Activated naive CD4-positive, alpha-beta T cell (primary cell): ENCODE measurements at places on chromosomes 12 and 14.

- DNase-seq: no peak
Measured at GRCh38 chr12:57460468-57460784, 841 bp downstream of the GLI1 start.

- no peak for DNase-seq
Measured at GRCh38 chr14:55274751-55275150, 3.5 kb downstream of the FBXO34 start.

DNA sequence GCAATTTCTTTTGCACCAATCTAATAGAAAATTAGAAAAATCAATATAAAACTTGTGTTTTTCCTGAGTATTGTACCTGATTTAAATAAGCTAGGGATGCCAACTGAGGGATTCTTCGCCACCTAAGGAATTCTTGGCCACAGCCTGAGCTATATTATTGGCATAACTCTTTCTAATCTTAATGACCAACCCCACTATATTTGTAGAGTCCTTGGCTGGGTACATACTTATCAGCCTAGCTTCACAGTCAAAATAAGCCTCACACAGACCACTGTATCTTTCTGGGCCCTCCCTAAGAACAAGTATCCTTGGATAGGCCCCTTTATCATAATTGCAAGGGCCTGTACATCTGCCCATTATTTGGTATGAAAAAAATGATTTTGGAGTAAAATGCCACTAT is 247.1 kb downstream of the DUSP6 start:
- no peak for DNase-seq

GRCh38 chr12:52407918-52408317 is 1.8 kb upstream of the KRT82 start:
- no peak for DNase-seq

DNA sequence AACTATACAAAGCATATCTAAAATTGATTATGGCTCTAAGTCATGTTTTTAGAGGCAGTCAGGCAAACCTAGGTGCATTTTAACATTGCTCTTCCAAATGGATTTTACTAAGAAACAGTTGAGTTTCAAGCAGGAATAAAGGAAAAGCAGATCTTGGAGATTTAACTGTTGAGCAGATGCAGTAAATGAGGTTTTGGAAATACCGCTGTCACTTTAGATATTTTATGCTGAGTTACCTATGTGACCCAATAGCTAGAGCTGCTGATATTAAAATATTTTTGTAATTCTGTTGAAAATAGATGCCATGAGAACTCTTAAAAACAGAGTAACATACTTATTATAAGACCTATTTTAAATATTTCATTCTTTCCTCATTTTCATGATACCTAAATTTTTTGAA is 181.4 kb downstream of the SYT1 start:
- no peak for DNase-seq

- no peak for DNase-seq
Measured at GRCh38 chr12:54479421-54479820, 6.0 kb upstream of the GTSF1 start.

GRCh38 chr12:10283027-10283426 is 24.6 kb upstream of the KLRD1 start:
- no peak for DNase-seq

DNA sequence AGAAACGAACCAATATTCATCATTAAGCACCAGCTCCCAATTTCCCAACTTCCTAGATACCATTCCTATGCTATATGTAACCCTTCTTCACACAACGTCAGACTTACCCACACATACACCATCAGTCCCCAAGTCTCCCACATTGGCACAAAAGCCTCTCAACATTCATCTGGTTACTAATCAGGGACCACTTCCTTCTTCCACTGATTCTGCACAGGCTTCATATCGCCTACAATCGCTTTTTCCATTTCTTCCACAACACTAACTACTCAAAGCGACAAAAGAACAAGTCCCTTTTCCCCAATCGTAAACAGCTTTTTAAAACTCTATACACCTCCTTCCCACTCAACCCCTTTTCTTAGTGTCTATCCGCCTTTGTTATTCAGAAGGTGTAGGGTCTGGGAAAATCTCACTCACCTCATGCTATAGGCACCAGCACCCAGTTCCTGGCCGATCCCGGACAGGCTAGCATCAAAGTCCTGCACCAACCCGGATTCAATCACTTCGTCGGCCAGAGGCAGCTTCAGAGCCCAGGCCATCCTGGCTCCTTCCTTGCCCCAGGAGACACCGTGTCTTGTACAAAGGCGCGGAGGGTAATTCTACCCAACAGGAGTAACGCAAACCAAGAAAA is 936 bp downstream of the TFCP2 start:
- no peak for DNase-seq

GRCh38 chr12:752695-753610 is 574 bp downstream of the WNK1 start:
- DNase-seq: peak; percentile 16

DNA sequence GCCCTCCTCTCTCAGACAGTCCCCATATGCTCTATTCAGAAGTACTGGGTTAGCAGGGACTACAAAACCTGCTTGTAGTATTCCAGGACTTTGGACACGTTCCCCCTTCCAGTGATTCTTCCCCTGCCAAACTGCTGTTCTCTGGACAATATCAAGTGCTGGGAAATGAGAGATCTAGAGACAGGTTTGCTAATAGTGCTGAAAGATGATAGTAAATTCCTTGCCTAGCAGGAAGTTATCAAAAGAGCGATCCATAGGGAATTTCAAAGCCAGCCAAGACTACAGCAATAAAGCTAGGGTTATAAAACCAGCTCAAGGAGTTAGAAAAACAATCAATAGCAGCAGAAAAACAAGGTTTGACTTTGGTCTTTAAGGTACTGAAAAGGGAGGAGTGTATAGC is 15.2 kb downstream of the SLC7A8 start:
- no peak for DNase-seq

DNA sequence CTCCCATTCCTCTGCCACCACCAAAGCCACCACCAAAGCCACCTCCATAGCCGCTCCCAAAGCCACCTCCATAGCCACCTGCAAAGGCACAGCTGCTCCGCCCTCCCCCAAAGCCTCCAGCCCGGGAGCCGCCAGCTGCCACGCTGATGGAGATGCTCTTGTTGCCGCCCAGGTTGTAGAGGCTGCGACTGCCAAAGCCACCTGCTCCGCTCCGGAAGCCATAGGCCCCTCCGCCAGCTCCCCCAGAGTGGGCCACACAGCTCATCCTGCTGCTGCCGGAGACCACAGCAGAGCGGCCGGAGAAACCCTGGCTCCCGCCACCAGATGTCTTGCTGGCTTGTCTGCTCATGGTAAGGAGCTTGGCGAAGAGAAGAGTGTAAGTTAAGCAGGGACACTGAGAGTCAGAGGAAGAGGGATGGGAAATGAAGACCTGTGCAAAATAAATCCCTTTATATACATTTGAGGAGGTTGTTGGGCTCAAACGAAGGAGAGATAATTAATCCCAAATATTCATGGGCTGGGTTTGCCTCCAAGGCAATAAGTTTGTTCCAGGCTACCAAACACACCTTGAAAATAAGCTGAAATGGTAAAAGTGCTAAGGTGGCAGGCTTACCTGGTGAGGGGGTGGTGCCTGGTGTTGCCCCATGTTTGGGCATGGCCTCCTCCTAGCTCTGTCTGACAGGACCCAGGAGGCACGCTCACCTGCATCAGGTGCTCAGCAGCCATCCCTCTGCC is at the start of gene KRT3:
Gene KRT3 (minus strand): TSS at position 424 of the 735 bp plus-strand sequence. CDS start 75 bp downstream, at position 349.
- DNase-seq: no peak

GRCh38 chr12:78183824-78184223 is 353.1 kb downstream of the NAV3 start:
- no peak for DNase-seq

DNA sequence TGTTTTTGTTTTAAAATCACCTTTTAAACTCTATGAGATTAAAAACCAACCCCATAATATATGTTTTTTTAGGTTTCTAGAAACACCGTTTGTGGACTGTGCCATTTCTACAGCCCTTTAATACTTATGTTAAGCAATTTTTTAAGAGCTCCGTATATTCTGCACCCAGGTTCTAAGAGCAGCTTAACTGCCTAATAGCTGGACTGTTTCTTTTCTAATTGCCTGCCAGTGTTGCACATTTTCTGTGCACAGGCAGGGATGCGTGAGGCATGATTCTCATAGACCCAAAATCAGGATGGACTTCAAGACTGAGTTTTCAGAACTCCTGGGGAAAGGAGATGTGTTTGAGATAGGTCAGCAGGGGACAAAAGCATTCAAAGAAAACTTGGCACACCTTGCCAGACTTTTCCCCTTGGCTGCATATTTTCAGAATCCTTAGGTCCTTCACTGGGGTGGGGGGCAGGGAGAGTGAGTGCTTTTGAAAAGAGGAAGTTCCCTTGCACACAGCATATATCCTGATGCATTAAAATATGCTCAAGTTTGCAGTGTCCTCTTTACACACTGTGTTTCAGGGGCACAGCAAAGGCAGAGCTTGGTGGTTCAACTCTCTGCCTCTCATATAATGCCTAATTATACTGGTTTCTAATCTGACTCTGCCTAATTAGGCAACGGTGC is 27.9 kb downstream of the TMEM30B start:
- DNase-seq: no peak

DNA sequence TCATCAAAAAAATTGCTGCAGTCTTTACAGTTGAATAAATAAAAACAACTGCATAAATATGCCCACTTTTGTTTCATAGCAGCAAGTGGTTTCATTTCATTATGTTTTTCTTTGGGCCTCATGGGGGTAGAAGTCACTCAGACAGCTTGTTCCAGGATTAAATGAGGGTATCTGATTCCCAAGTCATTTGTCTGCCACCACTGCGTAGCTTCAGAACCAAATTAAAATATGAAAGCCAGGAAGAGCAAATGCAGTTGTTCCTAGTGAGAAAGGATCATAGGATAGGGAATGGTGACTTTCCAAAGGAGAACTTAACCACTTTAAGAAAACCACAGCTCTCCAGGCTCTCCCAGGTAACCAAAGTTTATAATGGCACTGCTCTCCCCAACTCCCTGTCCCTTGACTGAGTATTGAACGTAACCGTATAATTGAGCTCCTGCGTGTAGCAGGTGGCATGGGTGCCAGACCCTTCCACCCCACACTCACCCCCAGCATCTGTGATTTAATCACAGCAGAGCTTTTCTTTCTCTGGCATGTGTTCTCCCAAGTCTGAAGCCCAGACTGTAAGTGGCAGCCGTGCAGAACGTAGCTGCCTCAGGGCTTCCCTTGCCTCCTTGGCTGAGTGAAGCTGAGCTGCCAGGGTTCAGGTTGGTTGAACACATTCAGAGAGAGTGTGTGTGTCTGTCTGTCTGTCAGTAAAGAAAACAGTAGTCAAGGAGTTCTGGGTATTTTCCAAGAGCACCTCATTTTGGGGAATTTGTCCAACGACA is 11.3 kb upstream of the KCNH3 start:
- no peak for DNase-seq

GRCh38 chr14:104569435-104569834 is 10.1 kb upstream of the C14orf180 start:
- no peak for DNase-seq

DNA sequence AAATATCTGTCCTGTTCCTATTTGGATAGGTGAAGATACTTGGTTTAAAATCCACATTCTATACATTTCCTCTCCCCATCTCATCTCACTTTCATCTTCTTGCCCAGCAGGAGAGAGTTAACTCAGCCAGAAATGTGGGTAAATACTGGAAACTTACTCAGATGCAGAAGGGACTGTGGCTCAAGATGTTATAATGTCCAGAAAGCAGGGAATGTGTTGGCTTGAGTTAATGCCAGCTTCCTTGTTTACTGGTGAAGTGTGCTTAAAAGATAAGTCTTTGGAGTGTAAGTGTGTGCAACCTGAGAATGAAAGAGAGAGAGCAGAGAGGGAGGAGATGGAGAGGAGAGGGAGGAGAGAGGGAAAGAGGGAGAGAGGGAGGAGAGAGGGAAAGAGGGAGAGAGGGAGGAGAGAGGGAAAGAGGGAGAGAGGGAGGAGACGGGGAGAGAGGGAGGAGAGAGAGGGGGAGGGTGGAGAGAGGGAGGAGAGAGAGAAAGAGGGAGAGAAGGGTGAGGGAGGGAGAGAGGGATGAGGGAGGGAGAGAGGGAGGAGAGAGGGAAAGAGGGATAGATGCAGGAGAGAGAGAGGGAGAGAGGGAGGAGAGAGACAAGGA is 22.0 kb upstream of the SNRPF start:
- DNase-seq: no peak

DNA sequence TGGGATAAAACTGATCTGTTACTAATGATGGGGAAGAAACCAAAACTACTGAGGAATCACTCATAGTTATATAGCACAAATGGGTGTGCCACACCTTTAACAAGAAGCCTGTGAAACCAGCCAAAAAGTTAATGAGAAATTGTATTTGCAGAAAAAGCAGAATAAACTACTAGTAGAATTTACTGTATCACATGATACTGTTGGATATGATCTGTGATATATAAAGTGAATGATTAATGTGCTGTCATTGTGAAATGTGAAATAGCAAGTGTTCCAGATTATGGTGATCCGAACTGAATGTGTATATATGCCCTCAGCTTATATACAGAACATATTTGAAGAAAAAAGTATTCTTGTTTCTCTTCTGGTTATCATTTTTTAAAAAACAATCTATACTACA is 30.5 kb downstream of the VEZT start:
- no peak for DNase-seq

GRCh38 chr14:100836941-100837804 is 11.3 kb downstream of the MEG3 start:
- no peak for DNase-seq

GRCh38 chr12:65958456-65958855 is 134.2 kb downstream of the HMGA2 start:
- DNase-seq: no peak

DNA sequence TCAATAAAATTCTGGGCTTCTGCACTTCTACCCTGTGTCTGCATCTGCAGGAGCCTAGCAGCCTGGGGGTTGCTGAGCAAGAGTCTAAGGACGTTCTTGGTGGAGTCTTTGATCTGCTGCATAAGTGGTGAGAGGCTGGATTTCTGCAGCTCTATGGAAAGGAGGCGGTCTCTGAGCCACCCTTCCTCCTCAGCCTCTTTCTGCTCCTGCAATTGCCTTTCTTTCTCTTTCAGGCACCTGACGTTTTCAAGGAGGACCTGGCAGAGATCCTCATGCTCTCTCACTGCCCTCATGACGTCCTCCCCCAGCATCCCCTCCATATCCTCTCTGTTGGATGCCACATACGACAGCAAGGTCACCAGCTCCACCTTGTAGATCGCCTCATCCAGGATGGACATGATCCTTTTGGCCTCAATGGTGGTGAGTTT is 13.6 kb upstream of the TPCN1 start:
- DNase-seq: no peak

GRCh38 chr12:70813559-70813958 is 107.0 kb downstream of the PTPRR start:
- no peak for DNase-seq

GRCh38 chr12:13194401-13195110 is 2.0 kb upstream of the EMP1 start:
- DNase-seq: no peak
